ENCODE measurements at places on chromosomes 2 and 18. TPM values are rescaled to one million over a fixed set of nuclear protein-coding genes. Genes with fewer than 3 reads are reported as not detected.

DNA sequence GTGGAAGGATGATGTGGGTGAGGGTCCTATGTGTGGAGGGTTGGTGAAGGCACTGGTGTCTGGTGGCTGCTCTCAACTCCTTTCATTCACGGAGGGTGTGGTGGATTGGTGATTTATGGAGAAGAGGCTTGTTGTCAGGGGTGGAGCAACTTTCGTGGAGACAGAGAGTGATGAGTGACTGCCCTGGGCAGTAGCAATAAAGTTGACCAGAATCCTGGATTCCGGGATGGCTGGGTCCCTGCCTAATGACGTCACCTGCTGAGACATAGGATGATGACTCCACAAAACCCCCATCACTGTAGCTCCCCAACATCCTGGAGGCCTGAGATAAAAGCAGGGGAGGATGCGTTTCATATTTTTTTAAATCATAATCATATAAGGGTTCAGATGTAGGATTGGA lies 193.0 kb downstream of the ACKR3 start:
- no peak for DNase-seq

DNA sequence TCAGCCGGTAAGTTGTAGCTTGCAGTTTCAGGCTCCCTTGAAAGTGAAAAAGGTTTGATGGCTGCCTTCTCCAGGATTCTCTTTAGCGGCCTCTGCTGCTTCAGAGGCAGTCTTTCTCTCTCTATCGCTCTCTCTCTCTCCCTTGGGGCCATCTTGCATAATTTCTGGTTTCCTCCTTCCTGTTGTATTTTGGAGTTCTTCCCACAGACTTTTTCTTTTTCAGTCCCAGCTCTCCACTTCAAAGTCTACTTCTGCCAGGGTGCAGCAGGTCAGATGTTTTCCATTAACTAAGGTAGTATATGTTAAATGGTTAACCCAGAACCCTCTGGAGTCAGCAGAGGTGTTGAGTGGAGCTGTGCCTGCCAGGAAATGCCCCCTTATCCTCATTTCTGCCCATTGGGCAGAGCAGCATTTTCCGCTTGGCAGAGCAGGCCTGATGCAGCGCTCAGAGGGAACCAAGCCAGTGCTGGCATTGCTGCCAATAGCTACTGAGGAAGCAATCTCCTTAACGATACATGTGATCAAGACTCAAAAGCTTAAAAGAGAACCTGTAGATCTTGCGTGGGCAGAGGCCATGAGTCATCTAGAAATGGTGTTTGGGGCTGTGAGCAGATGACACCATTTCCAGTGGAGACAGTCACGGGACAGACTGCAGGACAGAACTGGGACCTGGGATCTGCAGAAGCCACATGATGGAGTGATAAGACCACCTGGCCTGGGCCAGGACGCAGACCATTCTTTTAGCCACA lies 20.8 kb downstream of the DBI start:
- DNase-seq, result peak; percentile 80

DNA sequence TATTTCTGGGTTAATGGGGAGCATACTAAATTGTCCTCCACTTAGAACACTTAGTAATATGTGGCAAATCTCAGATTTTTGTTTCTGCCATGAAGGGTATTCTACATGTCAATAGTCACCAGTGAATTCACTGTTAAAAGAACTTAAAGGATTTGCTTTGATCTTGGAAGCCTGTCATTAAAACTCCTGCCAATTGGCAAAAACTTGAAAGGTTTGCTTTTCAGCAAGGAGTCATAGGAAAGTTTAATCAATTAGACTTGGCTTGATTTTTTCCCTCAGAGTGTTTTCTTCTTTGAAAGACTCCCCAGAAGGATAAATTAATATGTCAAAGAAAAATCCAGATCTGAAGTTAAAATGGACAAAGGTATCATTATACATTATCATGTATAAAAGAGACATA lies 671.9 kb upstream of the PKDCC start:
- DNase-seq, result no peak

Gene PLCD4
- 0.44 TPM for total RNA-seq

DNA sequence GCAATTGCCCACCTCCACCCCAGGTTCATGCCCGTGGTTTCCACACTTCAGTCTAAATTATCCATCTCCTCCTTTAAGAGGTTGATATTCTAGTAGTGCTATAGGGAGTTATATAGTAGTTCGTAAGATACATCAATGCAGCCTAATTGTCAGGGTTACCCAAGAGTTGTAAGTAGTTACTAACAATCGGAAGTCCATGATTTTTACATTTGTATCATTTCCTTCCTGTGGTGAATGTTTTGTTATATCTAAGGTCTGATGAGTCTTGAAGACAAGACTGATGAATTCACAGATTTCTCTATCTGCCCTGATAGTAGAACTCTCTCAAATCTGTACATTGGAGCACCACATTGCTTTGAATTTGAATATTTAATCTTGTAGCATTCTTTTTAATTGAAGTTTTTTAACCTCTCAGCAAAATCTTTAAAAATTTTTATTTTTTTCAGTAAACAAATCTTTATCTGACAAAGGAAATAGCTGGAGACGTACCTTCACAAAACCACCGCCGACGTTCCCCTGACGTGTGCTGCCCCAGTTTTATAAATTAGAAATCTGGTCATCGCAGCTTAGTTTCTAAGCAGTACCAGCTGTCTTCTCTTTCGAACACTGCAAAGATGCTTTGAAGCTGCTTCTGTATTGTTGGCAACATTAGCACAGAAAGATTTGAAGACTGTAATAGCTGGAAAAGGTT lies 264.5 kb downstream of the SOCS6 start:
- no peak for DNase-seq

Gene TCF7L1
- 1.5 TPM for total RNA-seq

- no peak for DNase-seq
Observed at GRCh38 chr2:28185891-28186290, 206.8 kb upstream of the FOSL2 start.

Gene C2orf80
- not detected for total RNA-seq

GRCh38 chr2:68251855-68252399 lies 405 bp downstream of the PPP3R1 start:
- peak; percentile 48 for DNase-seq

Gene SERPINB11
- total RNA-seq, result not detected

Gene LIMS3
- total RNA-seq, result 2.3 TPM

GRCh38 chr2:241616168-241617125 lies 20.5 kb downstream of the THAP4 start:
- DNase-seq, result no peak

- no peak for DNase-seq
Observed at GRCh38 chr18:60861575-60861974, 471.7 kb upstream of the CDH20 start.

DNA sequence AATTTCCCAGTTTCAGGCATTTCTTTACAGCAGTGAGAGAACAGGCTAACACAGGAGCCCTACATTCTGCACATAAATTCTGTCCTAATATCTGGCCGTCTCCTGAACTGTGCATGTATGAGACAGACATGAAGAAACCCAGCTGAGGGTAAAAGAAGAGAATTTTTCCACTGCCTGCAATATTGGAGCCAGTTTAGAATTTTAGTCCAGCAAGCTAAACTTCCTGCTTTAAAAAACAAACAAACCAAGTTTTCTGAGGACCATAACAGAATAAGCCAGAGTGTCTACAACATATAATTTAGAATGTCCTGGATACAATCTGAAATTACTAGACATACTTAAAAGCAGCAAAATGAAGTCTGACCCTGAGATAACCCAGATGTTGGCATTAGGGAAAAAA lies 215.1 kb upstream of the KLHL29 start:
- no peak for DNase-seq

DNA sequence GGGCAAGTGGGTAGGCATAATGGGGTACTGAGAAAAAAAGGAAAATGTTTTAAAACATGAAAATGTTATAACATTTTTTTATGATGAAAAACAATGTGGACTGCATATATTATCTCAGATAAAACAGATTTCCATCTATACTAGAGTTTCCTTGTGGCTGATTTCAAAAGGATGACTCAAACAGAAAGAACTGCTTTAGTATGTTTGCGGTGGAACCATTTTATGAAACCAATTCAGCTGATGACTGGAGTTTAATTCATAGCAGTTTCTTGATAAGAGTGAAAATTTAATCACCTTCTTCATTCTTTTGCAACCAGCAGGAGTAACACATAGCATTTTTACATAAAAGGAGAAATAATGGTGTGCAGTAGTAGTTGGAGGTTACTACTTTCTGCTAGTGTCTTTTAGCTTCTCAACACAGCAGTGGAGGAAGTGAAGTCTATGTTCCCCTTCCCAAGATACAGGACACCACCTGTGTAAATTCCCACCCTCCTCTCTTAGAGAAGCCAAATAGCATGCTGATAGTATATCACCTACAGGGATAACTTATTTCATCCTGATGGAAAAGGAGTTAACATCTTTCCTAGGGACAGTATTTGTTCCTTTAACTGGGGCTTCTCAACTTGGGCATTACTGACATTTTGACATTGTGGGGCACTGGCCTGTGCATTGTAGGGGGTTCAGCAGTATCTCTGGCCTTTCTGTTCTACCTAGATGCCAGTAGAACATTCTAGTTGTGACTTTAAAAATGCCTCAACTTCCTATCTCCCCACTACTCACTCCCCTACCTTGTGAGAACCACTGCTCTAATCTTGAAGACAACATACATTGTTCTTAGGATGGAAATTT lies 29.9 kb downstream of the PELI1 start:
- DNase-seq, result no peak

Gene NGEF
- total RNA-seq, result 3.3 TPM

- DNase-seq, result no peak
Observed at GRCh38 chr18:33957707-33958106, 267.0 kb downstream of the NOL4 start.

GRCh38 chr2:201156640-201157039 lies 26.3 kb upstream of the CASP10 start:
- DNase-seq, result no peak

GRCh38 chr2:173056705-173057364 lies 18.8 kb upstream of the MAP3K20 start:
- no peak for DNase-seq

DNA sequence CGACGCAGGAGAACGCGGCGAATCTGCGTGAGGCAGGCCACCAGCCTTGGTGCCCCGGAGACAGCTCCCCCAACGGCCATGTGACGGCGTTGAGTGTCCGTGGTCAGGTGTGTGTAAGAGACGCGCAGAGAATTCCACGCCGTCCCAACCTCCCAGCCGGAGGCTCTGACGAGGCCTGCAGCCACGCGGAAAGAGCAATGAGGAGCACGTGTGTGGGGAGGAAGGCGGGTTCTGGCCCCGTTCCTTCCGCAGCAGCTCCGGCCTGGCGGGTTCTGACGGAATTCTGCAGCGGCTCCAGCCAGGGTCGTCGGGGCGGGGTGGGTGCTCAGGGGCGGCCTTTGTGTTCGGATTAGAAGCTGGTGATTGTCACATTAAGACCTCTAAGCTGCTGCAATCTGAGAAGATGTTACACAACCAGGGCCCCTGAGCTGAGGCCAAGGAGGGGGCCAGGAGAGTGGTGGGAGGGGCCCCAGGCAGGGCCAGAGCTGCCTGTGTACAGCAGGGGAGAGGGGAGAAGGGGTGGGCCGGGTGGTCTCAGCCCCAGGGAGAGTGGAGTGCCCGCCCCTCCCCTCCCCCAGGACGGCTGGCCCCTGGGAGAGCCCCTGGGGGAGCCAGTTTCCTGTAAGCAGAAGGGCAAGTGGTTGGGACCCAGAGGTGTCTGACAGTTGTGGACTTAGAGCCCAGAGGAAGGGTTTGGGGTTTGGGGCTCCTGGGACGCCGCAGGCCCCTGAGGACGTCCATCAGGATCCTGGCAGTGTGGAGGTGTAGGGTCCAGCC lies 5.1 kb upstream of the GAL3ST2 start:
- peak; percentile 12 for DNase-seq

- no peak for DNase-seq
Observed at GRCh38 chr2:26299471-26300101, 46.4 kb upstream of the SELENOI start.

Gene SOCS6
- 8.4 TPM for total RNA-seq

DNA sequence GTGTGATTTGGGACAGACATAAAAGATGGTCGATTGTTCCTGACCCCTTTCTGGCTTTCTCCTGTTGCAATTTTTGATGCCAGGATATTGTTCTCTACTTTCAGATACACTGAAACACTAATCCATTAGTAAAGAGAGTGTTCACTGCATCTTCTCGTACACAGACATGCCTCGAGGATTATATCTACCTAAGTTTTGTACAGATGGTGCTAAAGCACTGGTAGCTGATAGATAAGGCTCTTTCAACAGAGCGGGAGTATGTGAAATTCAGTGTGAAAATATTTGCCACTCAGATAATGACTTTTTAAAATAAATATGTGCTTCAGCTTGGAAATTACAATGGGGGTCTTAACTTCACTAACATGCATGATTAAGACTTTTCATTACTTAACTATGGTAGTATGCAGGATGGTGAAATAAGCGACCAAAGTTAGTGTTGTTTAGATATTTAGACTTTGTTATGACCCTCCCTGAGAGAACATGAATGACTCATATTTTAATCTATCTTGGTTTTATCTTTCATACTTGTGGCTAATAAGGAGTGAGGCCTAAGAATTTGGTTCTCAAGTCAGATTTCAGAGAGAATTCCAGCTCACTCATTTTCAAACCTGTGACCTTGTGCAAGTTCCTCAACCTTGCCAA lies 474.9 kb downstream of the NRXN1 start:
- no peak for DNase-seq

GRCh38 chr2:148524519-148524919 lies 120.0 kb upstream of the EPC2 start:
- no peak for DNase-seq

DNA sequence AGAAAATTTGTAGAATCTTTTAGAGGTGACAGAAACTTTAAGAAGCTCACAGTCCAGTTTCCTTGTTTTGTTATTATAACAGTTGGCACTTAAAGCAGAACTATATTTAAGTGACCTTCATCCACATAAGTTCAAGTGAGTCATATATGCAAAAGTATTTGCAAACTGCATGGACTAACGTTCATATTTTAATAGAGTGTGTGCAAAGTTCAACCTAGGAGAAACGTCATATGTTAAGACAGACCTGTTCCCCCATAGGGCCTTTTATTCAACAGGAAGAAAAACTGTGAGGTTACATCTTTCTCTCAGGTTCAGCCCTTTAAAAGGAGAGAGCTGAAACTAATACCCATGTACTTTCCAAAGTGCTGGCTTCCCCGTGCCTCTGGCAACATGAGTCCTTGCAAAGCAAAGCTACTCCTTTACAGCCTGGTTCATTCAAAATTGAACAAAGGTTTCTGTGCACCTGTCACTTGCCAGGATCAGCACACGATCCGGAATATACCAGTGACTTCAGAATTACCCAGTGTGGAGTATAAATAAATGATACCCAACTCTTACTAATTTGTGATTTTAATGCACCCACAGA lies 280.0 kb upstream of the RAB12 start:
- no peak for DNase-seq

DNA sequence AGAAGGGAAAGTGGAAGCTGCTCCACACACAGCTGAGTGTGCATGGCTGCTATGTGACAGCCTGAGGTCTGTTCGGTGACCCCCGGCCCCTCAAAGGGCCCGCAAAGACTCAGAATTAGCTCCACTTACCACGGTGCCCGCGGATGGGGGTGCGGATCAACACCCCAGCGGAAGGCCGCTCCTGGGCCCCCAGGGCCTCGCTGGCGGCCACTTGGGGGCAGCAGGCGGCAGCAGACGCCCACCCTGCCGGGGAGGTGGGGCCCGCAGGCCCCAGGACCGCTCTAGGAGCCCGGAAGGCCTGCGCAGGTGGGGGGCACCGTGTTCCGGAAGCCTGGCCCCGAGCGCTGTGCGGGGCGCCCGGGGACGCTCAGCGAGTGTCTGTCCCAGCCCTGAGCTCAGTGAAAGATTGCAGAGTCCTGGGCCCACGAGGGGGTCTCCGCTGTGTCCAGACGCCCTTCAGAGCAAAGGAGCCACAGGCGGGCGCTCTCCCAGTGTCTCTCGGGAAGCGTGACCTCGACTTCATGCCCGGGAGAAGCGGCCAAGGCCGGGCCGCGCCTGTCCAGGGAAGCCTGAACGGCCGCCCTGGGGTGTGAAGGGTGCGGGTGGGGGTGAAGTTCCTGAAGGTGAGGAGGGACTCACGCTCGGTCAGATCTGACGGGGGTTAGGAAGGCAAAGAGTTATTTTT lies 118.7 kb downstream of the VAPA start:
- peak; percentile 50 for DNase-seq

Data from pancreas (tissue), 10 donors.